ENCODE measurements at places on chromosomes 3 and 15.

DNA sequence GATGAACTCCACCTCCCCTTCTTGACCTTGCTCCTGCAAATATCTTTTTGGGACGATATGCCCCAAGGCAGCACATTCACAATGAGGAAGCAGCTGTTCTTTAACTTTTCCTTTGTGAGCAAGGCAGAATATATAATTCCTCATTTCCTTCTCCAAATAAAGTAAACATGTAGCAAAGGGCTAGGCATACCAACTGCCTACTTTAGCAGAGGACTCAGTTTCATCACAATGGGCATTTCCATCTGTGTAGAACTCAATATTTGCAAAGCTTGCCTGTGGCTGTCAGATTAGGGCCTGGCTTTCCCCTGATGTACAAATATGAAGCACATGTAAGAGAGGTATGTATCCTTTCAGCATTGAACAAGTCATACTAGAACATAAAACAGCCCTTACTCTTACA lies 366.9 kb downstream of the RSL24D1 start:
- DNase-seq, result no peak

DNA sequence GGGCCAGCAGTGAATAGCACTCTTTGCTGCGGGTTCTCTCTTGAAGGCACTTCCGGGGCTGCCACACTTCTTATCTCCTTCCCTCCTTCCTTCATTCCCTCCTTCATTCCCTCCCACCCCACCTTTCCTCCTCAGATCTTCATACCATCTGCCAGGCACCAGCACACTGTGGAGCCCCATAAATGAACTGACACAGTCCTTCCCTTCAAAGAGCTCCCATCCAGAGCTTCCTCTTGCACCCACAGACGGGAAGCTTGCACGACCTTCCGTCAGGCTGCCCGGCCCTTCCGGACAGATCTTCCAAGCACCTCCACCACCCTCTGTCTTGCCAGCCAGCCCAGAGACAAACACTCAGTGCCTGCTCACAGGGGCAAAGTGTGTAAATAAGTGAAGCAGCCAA lies 65.4 kb upstream of the HERC1 start:
- DNase-seq, result no peak

DNA sequence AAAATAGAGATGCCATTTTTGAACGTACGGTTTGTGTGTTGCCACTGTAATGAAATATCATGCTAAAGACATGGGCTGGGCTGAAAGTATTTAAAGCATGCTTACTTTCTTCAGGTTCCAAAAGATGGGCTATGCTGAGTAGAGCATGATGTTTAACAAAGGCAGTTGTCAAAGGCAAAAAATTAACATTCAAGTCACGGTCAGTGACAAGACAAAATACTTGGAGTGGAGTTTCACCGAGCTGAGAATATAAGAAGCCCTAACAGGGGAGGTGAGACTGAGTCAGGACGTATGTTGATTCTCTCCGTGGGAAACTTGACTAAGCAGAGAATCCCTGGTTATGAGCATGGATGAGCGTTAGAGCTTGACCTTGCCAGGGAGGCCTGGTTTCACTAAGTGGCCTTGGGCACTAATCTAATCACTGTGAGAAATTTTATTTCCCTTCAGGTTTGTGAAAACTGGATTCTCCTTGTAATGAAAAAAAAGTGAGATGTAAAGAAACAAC lies 218.2 kb upstream of the ADAMTS9 start:
- no peak for DNase-seq

- no peak for DNase-seq
These were observed 431.8 kb downstream of the TBL1XR1 start for GRCh38 chr3:176765382-176765900.

DNA sequence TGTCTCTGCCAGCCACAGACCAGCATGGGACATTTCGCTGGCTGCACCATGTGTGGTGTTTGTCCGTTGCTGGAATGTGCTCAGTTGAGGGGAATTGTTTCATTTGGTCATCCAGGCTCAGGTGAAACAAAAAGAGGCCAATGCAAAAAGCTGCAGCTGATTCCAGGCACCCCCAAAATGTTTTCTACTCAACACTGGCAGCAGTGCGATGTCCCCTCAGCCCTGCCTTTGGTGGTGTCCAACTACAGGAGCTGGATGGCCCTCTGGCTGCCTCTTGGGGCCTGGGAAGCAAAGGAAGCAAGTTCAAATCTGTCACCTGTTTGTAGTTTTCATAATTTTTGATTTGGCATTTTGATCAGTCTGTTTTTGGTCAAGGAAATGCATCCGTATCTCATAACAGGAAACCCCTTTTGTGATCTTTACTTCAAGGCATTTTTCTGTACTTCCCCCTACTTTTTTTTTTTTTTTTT lies 141.8 kb downstream of the EEFSEC start:
- DNase-seq, result no peak

- DNase-seq, result no peak
These were observed 1.8 kb upstream of the GPR15 start for GRCh38 chr3:98529856-98530459.

- DNase-seq, result no peak
These were observed 37.3 kb downstream of the ATP2B2 start for GRCh38 chr3:10467904-10468612.

- no peak for DNase-seq
These were observed 107.4 kb upstream of the SLC4A7 start for GRCh38 chr3:27591312-27592210.

GRCh38 chr3:185929192-185930151 lies 8.3 kb downstream of the TRA2B start:
- no peak for DNase-seq

GRCh38 chr3:14617508-14618023 lies 34.0 kb upstream of the CCDC174 start:
- no peak for DNase-seq

Data from stimulated activated CD4-positive, alpha-beta T cell treated with anti-CD3 and anti-CD28 coated beads, TNF-alpha, amount 100 ng/mL, for 24 hours (primary cell).